Urothelium cell line (cell line): ENCODE measurements at places on chromosomes 5 and 9.

- peak; percentile 78 for DNase-seq
Observed at GRCh38 chr5:139651853-139652787, 4.0 kb downstream of the CXXC5 start.

GRCh38 chr5:146007989-146008388, 71.6 kb downstream of the SH3RF2 start:
- DNase-seq: no peak

GRCh38 chr5:82808960-82809359, 268.2 kb downstream of the TMEM167A start:
- no peak for DNase-seq

DNA sequence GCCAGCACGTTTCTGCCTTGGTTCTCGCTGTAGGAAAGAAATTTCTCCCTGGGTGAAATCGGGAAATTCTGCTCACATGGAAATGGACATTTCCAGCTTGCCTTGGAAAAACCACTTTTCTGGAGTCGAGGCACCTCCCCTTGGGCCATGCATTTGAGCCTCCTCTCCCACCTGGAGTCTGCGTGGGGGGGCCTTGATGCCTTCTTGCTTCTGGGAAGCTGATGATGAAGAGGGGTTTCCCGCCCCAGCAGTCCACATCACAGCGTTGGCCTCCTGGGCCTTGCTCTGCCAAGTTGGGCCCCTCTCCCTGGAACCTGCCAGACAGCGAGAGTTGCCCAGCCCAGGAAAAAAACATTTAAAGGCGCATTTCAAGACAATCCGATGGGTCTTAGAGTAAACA, 1.8 kb upstream of the ASB6 start:
- DNase-seq: no peak

GRCh38 chr9:111276431-111277128, 53.4 kb downstream of the OR2K2 start:
- DNase-seq: no peak

GRCh38 chr9:135123773-135124134, 36.3 kb downstream of the OLFM1 start:
- no peak for DNase-seq

DNA sequence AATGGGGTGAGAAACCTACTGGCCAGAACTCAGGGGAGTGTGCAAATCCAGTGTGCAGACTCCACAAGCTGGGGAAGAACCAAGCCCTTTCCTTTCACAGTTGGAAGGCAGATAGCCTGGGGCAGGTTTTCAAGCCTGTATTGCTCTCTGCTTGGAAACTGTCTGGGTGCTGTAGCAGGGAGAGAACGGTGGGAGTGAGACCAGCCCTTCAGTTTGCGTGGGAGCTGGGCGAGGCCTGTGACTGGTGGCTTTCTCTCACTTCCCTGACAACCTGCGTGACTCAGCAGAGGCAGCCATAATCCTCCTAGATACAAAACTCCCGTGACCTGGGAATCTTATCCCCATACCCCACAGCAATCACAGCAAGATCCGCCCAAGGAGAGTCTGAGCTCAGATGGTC, 44.9 kb upstream of the SNCAIP start:
- no peak for DNase-seq

- no peak for DNase-seq
Observed at GRCh38 chr5:72815580-72816283, 729 bp upstream of the TNPO1 start.

DNA sequence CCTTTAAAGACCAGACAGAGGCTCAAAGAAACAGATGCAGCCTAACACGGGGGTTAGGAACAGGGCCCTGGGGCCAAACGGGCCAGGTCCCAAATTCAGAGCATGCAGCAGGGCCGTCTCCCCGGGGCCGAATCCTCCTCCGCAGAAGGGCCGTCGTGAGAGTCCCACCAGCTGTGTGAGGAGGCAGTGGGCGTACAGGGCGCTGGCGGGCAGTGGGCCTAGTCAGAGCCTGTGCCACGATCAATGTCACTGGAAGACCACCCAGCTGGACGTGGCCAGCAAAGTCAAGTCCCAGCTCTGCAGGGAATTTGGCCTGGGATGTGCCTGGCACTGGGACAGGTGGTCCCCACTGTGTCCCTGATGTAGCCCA, 15.8 kb upstream of the FCN2 start:
- no peak for DNase-seq

GRCh38 chr5:65078331-65078730, 309.6 kb downstream of the CWC27 start:
- no peak for DNase-seq

DNA sequence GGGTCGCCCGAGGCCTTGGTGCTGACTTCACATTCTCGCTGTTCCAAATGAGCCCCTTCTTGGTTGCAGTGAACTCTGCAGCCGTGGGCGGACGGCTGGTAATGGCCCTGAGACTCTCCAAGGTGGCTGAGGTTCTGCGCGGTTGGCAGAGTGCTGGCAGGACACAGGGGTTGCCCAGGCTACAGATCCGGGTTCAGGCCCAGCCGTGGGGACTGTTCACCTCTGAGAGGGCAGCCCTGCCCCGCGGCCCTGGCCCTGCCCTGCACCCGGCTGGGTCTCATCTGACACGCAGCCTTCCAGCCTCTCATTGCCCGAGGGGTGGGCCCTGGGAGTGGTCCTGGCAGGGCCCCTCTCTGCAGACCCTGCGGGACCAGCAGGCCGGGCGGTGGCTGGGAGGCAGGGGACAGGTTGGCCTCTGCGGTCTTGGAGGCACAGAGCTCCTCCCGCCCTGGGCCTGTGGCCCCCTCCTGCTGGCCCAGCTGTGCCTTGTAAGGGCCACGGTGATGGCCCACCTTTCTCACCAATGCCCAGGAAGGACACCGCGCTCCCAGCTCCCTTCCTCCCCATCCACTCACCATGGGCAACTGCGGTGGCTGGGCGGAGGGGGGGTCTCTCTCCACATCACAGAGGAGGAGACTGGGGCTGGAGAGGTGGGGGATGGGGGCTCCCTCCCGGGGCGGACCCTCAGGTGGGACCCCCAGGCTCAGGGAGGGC, 51.6 kb downstream of the AHRR start:
- DNase-seq: no peak

DNA sequence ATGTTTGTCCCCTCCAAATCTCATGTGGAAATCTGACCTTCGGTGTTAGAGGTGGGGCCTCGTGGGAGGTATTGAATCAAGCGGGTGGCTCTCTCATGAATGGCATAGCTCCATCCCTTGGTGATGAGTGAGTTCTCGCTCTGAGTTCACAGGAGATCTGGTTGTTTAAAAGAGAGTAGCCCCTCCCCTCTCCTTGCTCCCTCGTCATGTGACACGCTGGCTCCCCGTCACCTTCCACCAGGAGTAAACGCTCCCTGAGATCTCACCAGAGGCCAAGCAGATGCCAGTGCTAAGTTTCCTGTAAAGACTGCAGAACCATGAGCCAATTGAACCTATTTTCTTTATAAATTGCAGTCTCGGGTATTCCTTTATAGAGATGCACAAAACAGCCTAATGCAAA, 74.5 kb downstream of the RASEF start:
- DNase-seq: no peak

- peak; percentile 28 for DNase-seq
Observed at GRCh38 chr5:34914671-34915138, 599 bp downstream of the RAD1 start.

DNA sequence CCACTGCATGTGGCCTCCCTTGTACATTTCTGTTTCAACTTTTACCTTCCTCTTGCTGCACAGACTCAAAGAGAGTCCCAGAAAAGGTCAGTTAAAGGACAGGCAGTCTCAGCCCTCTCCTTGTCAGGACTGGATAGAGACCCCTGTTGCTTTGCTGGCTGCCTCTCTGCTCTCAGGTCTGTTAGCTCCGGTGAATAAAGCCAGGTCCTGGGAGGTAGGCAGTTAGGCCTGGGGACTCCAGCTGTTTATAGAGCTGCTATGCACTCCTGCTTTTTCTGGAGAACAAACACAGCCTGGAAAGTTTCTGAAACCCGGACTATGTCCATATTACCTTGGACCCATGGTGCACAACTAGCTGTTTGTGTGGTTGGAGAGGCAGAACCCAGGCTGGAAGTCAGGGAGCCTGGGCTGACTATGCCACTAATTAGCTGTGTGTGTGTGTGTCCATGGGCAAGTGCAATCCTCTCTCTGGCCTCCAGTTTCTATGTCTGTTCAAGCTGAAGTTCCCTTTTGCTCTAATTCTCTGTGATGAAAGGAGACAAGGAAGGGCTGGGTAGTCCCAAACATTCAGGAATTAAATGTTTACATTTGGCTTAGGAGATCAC, 42.9 kb downstream of the GLRA1 start:
- no peak for DNase-seq

DNA sequence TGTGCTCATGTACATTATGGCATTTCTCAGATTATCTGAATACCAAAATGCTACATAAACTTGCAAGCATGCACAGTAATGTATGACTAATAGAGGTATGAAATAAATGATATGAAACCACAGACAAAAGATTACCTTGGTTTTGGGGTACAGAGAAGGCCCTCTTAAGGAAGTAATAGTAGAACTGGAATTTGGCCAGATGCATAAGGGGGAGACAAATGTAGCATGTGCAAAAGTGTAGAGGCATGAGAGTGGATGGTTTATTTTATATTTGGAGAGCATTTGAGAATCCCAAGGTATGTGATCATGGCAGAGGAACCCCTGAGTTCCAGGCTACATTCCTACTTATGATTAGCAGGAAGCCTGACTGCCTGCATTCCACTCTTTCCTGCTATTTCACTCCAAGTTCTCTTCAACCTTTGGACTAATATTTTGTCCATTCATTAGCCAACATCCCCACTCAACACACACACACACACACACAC, 74.2 kb downstream of the MAMDC2 start:
- DNase-seq: no peak

- no peak for DNase-seq
Observed at GRCh38 chr5:132763181-132764036, 13.6 kb downstream of the SEPTIN8 start.

DNA sequence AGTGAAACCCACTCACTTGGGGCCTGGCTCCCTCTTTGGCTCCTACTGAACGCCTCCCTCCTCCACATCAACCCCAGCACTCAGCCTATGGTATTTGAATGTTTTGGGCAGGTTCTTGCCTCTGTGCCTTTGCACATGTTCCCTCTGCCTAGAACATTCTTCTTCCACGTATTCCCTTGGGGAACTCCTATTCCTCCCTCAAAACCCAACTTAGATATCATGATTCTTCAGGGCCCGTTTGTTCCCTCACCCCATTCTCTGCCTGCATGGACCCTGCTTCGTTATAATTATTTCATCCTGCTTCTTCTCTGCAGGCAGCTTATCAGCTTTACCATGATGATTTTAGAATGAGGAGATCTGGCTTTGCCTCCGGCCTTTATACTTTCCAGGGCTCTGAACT, 215.0 kb upstream of the IER5L start:
- no peak for DNase-seq

GRCh38 chr5:168766426-168766700, 187.2 kb upstream of the PANK3 start:
- DNase-seq: no peak

DNA sequence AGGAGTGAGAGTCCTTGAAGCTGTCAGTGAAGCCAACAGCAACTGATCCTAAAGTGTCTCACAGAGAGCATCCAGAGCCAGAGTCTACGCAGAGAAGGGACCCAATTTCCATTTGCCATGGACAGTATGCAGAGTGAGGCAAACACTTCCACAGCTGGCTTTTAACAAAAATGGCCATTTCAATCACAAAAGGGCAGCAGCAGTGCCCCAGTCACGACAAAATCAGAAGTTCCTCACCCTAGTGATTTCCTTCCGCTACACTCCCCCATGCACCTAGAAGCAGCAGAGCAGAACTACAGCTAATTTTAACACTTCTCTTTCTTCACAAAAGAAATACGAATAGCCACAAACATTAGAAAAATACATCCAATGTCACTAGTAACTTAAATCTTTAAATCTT, 27.9 kb downstream of the FBXW11 start:
- no peak for DNase-seq
